Activated CD4-positive, alpha-beta memory T cell treated with anti-CD3 and anti-CD28 coated beads for 36 hours (primary cell): ENCODE measurements at places on chromosomes 2 and 18. TPM values are rescaled to one million over a fixed set of nuclear protein-coding genes. Genes with fewer than 3 reads are reported as not detected.

The PPP1CB gene
- total RNA-seq, result 256 TPM

The OBSL1 gene
- total RNA-seq, result 0.94 TPM

The TEKT4 gene
- total RNA-seq, result not detected

The CTAGE1 gene
- total RNA-seq, result not detected

The CD8A gene
- 2.7 TPM for total RNA-seq

The RIOK3 gene
- 51.0 TPM for total RNA-seq

The ATG16L1 gene
- 30.5 TPM for total RNA-seq

The ARHGEF4 gene
- 0.58 TPM for total RNA-seq

The CD8B2 gene
- total RNA-seq, result 0.07 TPM

The PTH2R gene
- total RNA-seq, result not detected

The NEU2 gene
- not detected for total RNA-seq

The C2orf78 gene
- not detected for total RNA-seq

The TPO gene
- not detected for total RNA-seq

The PPP4R3B gene
- total RNA-seq, result 62.4 TPM

The EMILIN1 gene
- 0.29 TPM for total RNA-seq

The SERPINB12 gene
- not detected for total RNA-seq

The DLGAP1 gene
- total RNA-seq, result 1.0 TPM

The PDCD1 gene
- 47.4 TPM for total RNA-seq

The CRYBA2 gene
- not detected for total RNA-seq

The DHRS9 gene
- total RNA-seq, result 5.4 TPM

The ZC3H6 gene
- 15.0 TPM for total RNA-seq

The HOXD12 gene
- total RNA-seq, result not detected

The ACMSD gene
- total RNA-seq, result not detected

The KCNJ13 gene
- total RNA-seq, result not detected

The SLC38A11 gene
- not detected for total RNA-seq

The ADAM23 gene
- total RNA-seq, result 1.8 TPM

The REG1B gene
- total RNA-seq, result not detected

The ASXL3 gene
- not detected for total RNA-seq

The GRP gene
- not detected for total RNA-seq

The ZSCAN30 gene
- 17.9 TPM for total RNA-seq

The TCF7L1 gene
- 0.07 TPM for total RNA-seq

The ALKAL2 gene
- total RNA-seq, result not detected

The ZNF385B gene
- total RNA-seq, result not detected

The SPOPL gene
- 10.6 TPM for total RNA-seq

The SLC11A1 gene
- 0.26 TPM for total RNA-seq

The GATA6 gene
- total RNA-seq, result 0.07 TPM

The HRH4 gene
- total RNA-seq, result 0.43 TPM

The PAX8 gene
- total RNA-seq, result 4.1 TPM

The UGT1A10 gene
- not detected for total RNA-seq

The EFHD1 gene
- total RNA-seq, result 1.2 TPM

The ZCCHC2 gene
- 27.5 TPM for total RNA-seq

The DYNAP gene
- not detected for total RNA-seq

The SNED1 gene
- total RNA-seq, result 2.6 TPM

The DGUOK gene
- total RNA-seq, result 102 TPM

The ADGRF3 gene
- 1.4 TPM for total RNA-seq

The RAB31 gene
- 0.71 TPM for total RNA-seq

The DDX1 gene
- 81.1 TPM for total RNA-seq

The AGXT gene
- not detected for total RNA-seq

The SCYGR4 gene
- total RNA-seq, result not detected

The DNAH7 gene
- 0.17 TPM for total RNA-seq

The LCLAT1 gene
- 24.3 TPM for total RNA-seq

The ITGB6 gene
- not detected for total RNA-seq

The LBH gene
- 109 TPM for total RNA-seq

The ZNF804A gene
- total RNA-seq, result not detected

The G6PC2 gene
- total RNA-seq, result not detected

The ABHD1 gene
- 0.76 TPM for total RNA-seq
